ENCODE measurements at places on chromosomes 5 and 9. TPM values are rescaled to one million over a fixed set of nuclear protein-coding genes. Genes with fewer than 3 reads are reported as not detected.

Gene SLC46A2
- not detected for total RNA-seq

Gene NOL6
- 28.3 TPM for total RNA-seq

Gene ANKRD34B
- total RNA-seq: not detected

Gene APBA1
- total RNA-seq: 21.0 TPM

Gene MYMK
- total RNA-seq: not detected

Gene CLIC3
- total RNA-seq: 5.8 TPM

Gene FLT4
- total RNA-seq: 0.15 TPM
